ENCODE measurements at places on chromosomes 16 and 17.

- no peak for DNase-seq
Observed at GRCh38 chr16:85164838-85165516, 52.7 kb upstream of the CIBAR2 start.

GRCh38 chr17:40958086-40958953, 8.4 kb downstream of the KRT39 start:
- no peak for DNase-seq

GRCh38 chr17:62614142-62614541, 13.3 kb upstream of the MRC2 start:
- no peak for DNase-seq

GRCh38 chr16:67673712-67674580, 7.3 kb downstream of the C16orf86 start:
- peak; percentile 40 for DNase-seq

GRCh38 chr16:57938936-57939871, 31.7 kb downstream of the CNGB1 start:
- peak; percentile 11 for DNase-seq

GRCh38 chr16:23640931-23641765, at the start of the genes DCTN5 and PALB2:
DCTN5 (plus strand) TSS chr16:23641466; CDS start chr16:23641543, 77 bp downstream.
PALB2 (minus strand) TSS chr16:23641310; CDS start chr16:23641157, 153 bp downstream.
- peak; percentile 90 for DNase-seq

DNA sequence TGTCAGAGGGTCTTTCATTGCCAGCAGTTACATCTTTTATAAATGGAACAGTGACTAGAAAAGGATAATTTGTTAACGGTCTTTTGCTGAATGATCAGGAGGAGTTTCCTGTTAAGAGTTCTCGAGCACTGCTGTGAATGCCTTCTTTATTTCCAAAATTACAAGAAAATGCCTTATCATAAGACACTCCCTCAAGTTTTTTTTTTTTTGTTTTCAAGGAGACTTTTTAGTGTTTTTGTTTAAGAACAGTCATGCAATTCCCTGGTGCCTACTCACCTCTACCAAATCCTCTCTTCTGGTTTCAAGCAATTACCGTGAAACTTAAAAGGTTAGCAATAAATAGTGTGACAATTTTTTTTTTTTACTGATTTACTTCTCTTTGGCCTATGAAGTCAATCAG, 19.0 kb upstream of the VWA3A start:
- no peak for DNase-seq

DNA sequence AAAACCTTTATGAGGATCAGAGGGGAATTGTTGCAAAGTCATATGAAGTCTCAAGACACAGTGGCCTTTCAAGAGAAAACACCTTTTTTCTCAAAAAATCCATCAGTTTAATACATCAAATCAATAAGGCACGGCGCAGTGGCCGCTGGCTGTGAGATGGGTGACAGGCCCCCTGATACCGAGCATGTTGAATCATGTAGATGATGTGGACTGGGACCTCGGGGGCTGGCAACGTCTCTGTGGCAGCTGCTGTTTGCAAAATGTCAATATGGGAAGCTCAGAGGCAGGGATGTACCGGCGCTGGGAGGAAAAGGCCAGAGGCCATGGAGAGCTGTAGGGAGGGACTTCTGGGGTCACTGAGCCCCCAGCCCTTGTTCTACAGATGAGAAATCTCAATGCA, 169.1 kb downstream of the GSG1L start:
- no peak for DNase-seq
